ENCODE measurements at places on chromosomes 7 and 10. TPM values are rescaled to one million over a fixed set of nuclear protein-coding genes. Genes with fewer than 3 reads are reported as not detected.

The OTUD1 gene
- 5.9 TPM for total RNA-seq

The SLC26A3 gene
- 0.19 TPM for total RNA-seq

The ZNF365 gene
- total RNA-seq, result not detected

The INMT gene
- total RNA-seq, result 130 TPM

DNA sequence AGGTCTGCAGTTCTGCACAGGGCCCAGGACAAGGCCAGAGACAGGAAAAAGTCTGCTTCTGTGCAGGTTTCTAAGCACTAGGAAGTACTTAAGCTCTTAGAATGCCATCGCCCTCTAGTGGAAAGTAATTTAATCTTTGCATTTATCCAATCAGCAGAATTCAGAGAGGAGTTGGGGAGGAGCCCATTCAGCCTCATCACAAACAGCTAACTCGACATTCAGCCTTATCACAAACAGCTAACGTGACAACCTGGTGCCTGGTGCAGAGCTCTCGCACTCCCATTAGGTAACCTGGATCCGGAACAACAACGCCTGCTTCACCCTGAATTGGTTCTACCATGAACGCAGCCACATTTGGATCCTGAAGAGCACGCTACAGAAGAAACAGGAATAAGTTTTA lies 15.2 kb downstream of the OAT start:
- no peak for DNase-seq

GRCh38 chr7:124155432-124156022 lies 122.7 kb upstream of the TMEM229A start:
- DNase-seq, result no peak

DNA sequence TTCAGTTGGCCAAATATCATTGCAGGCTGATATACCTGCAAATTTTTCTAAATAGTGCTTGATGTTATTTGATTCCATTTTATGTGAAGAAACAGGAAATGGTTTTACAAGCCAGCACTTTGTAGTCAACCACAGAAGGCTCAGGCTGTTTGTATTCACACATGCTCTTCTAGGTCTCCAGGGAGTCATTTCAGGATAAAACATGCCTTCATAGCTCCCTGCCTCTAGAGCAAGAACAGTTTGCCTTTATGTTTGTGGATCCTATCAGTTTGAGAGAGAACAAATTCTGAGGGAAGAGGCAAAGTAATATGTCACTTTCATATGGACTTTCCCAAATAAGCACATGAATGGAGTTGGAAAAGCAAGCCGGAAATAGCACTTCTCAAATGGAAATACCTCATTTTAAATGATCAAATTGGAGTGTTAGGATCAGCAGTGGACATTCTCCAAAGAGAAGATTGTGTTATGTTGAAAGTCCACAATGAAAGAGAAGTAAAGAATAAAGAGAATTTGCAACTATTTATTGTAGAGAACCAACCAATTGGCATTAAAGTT lies 277.6 kb downstream of the KCND2 start:
- no peak for DNase-seq

DNA sequence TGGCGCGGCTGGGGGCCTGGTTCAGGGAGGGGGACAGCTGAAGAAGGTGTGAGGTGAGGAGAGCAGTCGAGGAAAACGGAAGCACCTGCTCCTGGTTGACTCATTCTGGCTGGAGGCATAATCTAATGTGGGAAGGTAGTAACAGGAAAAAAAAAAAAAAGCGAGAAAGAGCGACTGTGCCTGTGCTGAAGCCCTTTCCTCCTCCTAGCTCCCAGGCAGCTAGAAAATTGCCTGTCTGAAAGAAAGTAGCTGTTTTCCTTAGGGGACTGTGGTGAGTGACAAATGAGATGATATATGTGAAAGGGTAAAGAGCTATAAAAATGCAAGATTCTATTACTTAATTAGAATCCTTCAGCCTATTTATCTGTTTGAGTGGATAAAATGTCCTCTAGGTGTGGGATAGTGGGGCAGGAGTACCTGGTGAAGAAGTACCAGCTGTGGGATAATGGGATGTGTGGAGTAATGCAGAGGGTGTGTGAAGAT lies 4.9 kb upstream of the MEST start:
- no peak for DNase-seq

GRCh38 chr7:155483868-155484325 lies 26.0 kb downstream of the EN2 start:
- no peak for DNase-seq

DNA sequence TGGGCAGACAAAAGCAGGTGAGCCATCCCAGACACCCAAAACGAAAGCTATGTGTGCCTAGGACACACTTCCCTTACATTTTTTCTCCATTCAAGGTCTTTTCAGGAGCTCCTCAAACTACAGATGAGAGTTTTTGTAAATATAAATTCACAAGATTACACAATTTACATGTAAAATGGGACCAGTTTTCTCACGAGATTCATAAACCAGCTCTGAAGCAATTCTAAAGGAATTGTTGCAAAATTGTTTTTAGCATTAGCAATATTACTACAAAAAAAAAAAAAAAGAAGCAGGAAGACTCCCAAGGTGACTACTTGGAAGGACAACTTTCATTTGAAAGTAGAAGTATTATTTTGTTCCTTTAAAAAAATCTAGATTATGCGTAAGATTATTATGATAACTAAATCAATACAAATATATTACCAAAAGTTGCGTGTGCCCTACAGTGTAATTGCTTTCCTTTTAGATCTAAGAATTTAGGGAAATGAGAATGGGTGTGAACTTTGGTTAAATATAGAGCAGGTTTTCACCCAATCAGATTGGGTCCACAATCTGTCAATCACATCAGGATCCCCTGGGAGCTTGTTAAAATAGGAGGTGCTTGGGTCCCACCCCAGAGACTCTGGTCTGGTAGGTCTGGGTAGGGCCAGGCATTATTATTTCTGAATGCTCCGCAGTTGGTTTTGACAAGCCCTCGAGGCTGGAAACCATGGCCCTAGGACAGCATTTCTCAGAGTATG lies 72.2 kb downstream of the TBXAS1 start:
- no peak for DNase-seq

- DNase-seq, result no peak
Observed at GRCh38 chr7:151493083-151493482, 26.6 kb downstream of the RHEB start.

GRCh38 chr10:102264371-102264770 lies 19.0 kb downstream of the GBF1 start:
- no peak for DNase-seq

DNA sequence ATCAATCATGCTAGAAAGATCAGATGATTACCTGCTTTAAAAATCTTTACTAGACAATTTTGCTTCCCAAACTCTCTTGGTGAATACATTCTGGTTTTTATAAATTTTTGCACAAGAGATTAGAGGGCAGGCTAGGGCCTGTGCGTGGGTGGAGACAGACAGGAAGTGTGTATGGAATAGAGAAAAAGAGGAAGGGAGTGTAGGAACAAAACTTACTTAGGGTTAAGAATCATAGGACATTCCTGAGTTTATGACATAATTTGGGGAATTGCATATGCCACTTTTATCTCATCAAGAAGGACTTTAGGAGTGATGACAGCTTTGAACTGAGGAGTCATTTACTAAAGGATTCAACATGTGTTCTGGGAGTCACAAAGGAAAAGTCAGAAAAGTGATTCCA lies 31.3 kb downstream of the LAMB1 start:
- no peak for DNase-seq

Measured in liver (tissue), 10 donors.